Stimulated activated CD8-positive, alpha-beta memory T cell treated with anti-CD3 and anti-CD28 coated beads, Interleukin-12 subunit alpha, Interleukin-12 subunit beta, amount 100 ng/mL, for 1 hour (primary cell): ENCODE measurements at places on chromosomes 5 and 9.
A peak's percentile ranks its signal among the peaks of the same experiment; 100 is the strongest.

GRCh38 chr5:1014781-1015221 is 6.2 kb downstream of the NKD2 start:
- no peak for DNase-seq

GRCh38 chr9:81635521-81636254 is 53.7 kb downstream of the TLE1 start:
- DNase-seq, result no peak

DNA sequence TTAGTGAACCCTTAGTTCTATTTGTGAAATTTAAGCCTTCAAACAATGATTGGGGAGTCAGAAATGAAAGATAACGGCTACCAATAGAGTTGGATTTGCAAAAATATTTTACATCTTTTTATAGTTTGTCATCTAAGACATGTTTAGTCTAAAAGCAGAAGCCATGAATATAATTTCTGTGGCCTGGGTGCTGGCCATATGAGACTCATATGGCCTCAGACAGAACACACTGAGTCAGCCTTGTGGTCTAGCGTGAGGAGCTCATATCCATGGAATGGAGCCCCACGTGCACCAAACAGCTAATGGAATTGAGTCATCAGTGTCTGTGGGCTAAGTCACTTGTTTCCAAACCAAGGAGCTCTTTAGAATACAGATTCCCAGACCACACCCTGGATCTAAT is 240.7 kb upstream of the NREP start:
- no peak for DNase-seq

DNA sequence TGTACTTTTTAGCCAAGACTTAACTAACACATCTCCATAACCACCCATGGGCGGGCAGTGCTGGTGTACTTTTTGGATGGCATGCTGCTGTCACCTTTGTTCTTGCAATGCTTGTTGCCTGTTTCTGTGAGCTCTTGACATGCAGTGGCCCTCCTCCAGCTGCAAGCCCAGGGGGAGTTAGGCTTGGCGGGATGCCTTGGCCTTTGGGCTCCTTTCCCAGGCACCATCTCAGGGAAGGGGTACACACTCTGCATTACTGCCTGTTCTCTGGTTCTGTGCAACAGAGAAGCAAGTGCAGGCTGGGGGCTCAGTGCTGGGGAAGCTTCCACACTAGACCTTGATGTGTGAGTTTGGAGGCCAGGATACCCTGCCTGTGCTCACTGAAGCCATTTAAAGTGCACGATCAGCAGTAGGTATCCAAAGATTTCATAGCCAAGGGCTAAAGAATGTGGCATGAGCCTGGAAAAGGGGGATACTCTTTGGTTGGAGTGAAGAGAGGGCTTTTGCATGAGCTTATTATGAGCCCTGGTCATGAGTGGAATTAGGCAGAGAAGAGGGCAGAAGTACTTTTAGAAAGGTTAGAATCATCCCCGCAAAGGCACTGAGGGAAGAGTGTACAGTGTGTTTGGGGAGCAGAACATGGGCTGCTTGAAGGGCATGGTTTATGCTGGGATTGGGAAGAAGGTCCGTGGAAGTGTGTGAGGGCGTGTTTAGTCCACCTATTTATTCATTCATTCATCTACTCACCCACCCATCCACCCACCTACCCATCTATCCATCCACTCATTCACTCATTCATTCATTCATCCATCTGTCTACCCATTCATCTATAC is 22.5 kb downstream of the PSAT1 start:
- no peak for DNase-seq

DNA sequence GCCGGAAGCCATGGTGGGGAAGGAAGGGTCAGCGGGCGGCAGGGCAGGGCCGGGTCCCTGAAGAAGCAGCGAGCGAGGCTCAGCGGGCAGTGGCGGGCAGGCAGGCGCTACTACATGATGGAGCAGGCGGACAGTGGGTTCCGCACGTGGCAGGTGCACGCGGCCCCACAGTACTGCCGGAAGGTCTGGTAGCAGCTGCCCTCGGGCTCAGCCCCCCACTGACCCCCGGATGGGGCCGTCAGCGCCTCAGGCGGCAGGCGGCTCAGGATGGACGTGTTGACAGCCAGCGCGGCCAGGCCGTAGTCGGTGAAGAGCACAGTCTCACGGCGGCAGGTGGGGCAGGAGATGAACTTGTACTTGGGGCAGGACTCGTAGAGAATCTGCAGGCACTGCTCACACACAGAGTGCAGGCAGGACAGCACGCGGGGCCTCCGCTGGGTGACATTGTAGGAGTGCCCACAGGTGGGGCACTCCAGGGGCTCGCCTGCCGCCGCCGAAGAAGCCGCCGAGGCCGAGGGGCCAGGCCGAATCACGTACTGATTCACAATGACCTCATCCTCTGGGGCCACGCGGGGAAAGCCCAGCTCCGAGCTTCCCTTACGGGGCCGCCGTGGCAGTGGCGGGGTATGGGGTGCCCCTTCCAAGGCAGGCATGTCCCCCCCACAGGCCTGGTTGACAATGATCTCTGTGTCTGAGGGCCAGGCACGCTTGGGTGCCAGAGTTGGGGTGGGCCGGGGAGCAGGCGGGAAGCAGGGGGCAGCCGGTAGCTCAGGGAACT is 1.5 kb downstream of the RNF208 start:
- DNase-seq, result no peak

DNA sequence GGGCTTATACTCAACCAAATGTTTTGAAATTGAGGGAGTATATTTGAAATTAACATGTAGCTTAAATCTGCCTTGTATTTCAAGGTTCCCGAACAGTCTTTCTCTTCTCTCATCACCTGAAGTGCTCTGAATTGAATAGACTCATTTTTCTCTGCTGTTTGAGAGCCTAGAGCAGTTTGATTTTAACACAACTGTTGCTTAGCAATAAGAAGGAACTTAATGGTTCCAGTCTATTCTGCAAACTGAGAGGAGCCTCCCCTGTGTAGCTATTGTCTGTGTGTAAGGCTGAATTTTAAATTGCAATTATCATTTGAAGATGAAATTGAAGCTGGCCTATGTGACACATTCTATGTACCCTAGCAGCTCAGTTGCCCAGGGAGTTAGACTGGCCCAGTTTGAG is 87.1 kb upstream of the CKMT2 start:
- DNase-seq, result no peak

GRCh38 chr9:116451500-116452115 is 235.5 kb upstream of the TRIM32 start:
- no peak for DNase-seq

GRCh38 chr9:109681301-109681700 is 98.7 kb upstream of the PALM2AKAP2 start:
- DNase-seq, result no peak

- DNase-seq, result no peak
These were observed 18.2 kb downstream of the RIOK2 start for GRCh38 chr5:97164846-97165245.

DNA sequence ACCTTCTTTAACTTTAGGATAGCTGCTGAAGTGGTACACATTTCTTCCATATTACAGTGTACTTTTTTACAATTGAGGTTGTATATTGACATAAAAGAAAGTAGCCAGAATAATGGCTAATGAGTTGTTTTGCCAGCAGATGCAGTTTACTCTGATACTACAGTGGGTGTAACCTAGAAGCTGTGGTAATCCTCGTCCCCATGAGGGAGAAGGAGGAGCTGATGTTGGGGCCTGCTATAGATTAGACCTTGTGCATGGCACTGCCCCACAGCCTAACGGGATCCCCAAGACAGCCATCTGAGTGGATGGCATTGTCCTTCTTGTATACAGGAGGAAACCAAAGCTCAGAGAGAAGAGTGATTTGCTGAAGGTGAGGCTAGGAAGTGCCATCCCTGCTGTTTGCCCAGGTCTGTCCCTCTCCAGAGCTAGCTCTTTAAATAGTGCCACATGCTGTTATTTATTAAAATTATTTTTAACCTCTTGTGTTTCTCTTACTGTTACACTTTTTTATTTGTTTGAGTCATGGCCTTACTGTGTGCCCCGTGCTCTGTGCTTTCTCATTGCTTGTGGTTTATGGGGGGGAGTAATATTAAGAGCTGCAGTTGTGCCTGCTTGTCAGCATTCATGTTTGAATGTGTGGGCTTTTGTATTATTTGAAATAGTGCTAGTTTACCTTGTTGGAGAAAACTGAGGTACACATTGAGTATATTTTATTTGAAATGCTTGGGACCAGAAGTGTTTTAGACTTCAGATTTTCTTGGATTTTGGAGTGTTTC is 65.3 kb downstream of the ICE1 start:
- no peak for DNase-seq

DNA sequence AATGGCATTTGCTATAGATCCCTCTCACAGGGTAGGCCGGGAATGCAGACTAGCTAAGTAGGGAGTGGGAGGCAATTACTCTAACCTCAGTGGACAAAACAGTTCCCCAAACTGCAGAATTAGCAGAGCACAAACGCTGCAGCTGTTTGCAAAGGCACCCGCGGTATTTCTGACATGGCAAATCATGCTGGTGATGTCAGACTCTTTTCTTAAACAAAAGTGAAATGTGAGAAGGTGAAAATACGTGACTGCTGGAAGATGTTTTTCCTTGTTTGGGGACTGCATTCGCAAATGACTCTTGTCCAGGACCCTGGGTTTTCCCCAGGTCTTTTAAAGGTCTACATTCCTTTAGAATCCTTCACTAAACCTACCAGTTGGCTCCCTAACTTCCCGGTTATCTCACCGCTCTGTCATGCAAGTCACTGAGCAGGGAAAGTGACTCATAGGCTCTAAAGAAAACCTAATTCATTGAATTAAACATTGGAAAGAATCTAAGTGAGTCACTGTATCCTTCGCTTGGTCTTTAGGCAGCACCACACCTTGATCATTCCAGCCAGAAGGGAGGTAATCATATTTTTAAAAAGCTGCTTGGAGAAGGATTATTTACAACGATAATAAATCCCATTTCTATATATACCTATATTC is 91.5 kb upstream of the DNAH5 start:
- DNase-seq, result no peak

DNA sequence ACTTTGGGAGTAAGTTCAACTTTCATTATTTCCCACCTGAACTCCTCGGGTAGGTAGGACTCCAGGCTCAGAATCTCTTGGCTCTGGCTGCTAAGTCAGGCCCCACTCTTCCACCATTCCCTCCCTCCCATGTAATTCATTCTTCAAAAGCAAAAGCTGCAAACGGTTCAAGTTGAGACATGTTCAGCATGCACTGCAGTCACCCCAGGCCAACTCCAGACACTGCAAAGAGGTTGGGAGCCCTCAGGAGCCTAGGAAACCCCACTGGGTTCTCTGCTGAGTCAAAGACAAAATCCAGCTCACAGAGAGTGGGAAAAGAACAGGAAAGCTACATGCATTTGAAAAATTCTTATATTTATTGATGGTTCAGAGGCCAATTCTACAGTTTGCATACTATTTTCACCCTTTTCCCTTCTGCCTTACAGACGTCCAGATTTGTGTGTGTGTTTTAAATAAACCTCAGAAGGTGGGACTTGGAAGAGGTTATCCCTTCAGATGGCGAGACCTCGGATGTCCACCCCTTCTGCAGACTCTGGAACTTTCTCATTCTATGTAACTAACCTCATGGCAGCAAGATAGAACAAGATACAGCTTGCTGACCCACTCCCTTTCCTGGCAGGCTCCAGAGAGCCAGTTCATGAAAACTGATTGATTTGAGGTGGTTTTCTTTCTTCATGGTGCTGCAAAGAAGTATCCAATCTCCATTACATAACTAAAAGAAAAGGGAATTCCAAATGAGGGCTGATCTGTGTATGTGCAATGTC is 65.7 kb upstream of the EQTN start:
- no peak for DNase-seq

- DNase-seq, result no peak
These were observed 103.9 kb upstream of the DMRT1 start for GRCh38 chr9:737400-738120.

- no peak for DNase-seq
These were observed 135.3 kb upstream of the DPYSL3 start for GRCh38 chr5:147645197-147645596.

GRCh38 chr5:164048359-164048926 is 543.0 kb downstream of the MAT2B start:
- DNase-seq, result no peak

- no peak for DNase-seq
These were observed at the start of gene SLC6A3 for GRCh38 chr5:1445313-1445688. Gene SLC6A3, minus strand, starts transcription at chr5:1445440. Its CDS starts 2,243 bp downstream, at chr5:1443197.

GRCh38 chr9:132578367-132578932 is 4.0 kb upstream of the BARHL1 start:
- no peak for DNase-seq

DNA sequence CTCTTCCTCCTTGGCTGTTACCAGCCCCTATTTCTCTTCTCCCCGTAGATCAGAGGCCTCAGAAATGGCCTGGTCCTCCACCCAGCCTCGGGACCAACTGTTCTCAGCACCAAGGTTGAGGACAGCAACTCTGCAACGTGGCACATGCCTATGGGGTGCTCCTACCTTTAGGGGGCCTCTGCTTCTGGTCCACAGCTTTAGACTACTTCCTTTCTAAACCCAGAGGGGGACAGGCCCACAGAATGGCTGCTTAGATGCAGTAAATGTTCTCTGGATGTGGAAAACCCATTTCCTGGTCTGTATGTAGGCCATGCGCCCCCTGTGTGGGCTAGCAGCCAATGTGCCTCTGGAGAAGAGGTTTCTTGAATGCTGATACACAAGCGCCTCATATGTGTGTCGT is 68.4 kb downstream of the NRG2 start:
- DNase-seq, result no peak

- peak; percentile 30 for DNase-seq
These were observed 68.4 kb downstream of the PSD2 start for GRCh38 chr5:139863855-139864558.

DNA sequence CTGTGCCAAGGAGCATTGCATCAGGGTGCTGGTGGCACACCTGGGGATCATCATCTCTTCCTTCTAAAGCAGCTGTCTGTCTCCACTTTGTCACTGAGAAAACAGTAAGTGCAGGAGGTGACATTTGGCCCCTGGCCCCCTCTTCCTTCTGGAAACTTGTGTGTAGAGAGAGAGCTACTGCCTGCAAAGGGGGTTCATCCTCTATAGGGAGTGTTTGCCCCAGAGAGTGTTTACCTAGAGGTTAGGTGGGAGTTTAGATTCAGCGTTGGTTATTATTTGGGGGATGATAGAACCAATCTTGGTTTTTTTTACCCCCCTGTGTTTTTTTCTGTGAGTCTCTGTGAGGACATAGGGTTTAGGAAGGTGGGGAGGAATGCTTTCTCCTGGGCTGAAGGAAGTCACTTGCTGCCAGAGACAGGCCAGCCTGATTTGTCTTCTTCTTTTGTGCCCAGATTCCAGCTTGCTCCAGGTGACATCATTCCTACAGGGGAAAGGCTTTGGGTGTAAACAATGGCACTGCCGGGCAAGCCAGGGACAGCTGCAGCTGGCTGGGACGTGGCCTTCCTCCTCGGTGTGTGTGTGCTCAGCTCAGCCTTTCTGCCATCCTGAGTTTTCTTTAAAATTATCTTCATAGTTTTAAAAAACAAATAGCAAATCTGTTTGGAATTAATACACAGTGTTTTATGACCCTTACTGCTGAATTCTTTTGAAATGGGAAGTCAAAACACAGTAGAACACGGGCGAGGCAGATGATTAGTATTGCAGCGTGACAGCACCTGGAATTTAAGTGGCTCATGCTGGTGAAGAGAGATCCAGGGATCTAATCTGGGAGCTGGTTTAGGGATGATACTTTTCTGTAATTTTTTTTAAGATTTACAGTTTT is 24.5 kb downstream of the PRRC2B start:
- no peak for DNase-seq
